ENCODE measurements at places on chromosomes 4 and X.

GRCh38 chr4:89129080-89129640 is 17.8 kb downstream of the TIGD2 start:
- no peak for DNase-seq

DNA sequence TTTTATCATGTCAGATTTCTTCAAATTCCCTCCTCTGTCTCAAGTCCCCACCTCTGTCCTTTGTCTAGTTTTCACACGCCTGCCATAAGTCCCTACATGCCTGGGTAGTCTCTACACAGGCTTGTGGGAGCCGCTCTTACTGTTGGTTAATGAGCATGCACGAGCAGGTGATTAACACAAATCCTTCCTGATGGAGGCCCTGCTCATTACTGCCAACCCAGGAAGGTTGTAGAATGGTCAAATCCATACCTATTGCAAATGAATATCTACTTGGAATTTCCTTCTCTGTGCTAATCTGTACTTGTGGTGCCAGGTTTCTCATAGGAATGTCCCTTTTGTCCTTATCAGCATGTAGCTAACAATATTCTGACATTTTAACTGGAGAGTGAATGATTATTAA is 208.4 kb upstream of the HDX start:
- DNase-seq, result peak; percentile 52

- DNase-seq, result no peak
These were observed 455.0 kb downstream of the STIM2 start for GRCh38 chr4:27315625-27316024.

DNA sequence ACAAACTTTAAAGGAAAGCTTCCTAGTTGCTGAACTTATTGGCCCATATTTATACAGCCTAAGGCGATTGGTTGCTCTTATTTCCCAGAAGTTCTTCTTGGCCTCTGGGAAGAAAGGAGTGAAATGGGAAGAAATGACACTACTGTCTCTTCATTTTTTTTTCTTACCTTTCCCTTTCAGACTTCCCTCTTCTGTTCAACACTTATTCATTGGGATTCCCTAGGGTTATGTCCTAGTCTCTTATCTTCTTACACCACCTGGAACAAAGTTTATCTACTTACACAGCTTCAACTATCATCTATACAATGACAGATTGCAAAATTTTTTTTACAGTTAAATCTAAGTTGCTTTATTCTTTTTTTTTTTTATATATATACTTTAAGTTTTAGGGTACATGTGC is 68.0 kb downstream of the SNX12 start:
- no peak for DNase-seq

- DNase-seq, result peak; percentile 10
These were observed 252.4 kb upstream of the FAT4 start for GRCh38 chr4:125062115-125063050.

- no peak for DNase-seq
These were observed 311.9 kb upstream of the RASGEF1B start for GRCh38 chr4:81783558-81783957.

DNA sequence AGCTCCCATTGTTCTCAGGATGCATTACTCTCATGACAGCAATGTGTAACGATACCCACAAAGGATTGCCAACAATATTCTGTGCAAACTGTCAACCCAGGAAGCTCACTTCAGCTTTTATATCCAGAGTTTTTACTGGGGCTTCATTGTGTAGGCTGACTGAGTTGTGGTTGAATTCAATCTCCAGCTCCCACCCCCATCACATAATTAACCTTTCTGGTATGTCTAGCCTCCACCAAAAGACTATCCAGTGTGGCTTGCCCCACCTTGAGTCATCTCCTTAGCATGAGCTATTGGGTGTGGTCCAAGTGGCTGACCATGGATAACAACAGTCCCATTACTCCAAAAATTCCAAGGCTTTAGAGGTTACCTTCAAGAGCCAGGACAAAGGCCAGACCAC is 17.7 kb upstream of the TAB3 start:
- no peak for DNase-seq

DNA sequence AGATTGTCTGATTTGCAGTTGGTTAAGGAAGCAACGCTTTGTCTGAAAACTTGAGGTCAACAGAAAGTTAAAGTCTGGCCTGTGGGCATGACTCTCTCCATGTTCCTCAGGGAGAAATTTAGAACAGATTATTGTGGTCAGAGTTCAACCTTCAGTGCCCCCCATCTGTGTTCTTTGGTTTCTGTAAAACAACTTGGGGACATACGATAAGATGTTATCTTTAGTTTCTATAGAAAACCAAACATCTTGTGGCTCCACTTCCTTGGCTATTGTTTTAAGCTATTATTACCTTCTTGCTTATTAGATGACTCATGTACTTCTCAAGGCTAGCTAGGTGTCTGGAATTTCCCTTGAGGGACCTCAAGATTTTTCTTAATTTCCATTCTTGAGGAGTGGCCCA is 507.7 kb downstream of the PDHA2 start:
- no peak for DNase-seq

DNA sequence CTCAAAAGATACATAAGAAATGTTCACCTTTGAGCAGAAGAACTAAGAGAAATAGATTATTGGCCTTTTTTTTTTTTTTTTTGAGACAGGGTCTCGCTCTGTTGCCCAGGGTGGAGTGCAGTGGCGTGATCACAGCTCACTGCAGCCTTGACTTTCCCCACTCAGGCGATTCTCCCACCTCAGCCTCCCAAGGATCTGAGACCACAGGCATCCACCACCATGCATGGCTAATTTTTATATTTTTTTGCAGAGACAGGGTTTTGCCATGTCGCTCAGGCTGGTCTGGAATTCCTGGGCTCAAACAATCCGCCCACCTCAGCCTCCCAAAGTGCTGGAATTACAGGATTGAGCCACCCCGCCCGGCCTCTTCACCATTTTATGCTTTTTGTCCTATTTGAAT is 2.9 kb upstream of the TLR6 start:
- no peak for DNase-seq

DNA sequence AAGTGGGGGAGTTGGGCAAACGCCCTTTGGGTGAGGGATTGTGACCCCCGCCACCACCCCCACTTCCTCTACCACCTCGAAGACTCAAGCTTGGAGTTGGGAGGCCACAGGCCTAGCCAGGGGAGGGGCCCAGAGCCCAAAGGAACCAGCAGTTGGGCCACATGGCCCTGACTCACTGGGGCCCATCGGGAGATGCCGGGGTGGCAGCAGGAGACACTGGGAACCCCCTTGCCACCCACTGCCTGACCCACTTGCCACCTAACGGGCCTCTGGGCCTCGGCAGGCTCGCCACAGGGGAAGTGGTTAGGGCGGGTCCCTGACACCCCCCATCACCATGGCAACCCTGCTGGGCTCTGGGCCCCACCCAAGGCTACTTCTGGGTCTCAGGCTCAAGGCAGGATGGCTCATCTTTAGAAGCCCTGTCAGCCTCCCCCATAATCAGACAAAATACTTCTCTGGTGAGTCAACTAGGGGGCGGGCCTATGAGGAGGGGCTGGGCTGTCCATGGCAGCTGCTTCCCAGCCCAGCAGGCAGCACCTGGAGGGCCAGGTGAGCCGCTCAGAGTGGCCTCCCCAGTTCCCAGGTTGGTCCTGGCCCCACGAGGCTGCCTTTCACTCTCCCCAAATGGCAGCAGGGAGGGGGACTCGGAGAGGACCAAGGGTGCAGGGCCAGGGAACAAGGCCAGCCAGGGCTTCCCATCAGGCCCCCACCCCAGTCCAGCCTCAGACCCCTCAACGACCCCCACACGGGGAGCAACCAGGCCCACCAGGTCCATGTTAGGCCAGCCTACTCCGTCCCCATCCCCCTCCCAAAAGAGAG is 5.6 kb downstream of the FLNA start:
- peak; percentile 86 for DNase-seq

GRCh38 chrX:72027024-72027913 is 104.4 kb downstream of the RTL5 start:
- no peak for DNase-seq

GRCh38 chr4:81152839-81153713 is 61.9 kb downstream of the PRKG2 start:
- DNase-seq, result no peak

- DNase-seq, result no peak
These were observed 113.0 kb upstream of the TLR3 start for GRCh38 chr4:185955826-185956543.

- no peak for DNase-seq
These were observed 415.0 kb downstream of the CFAP47 start for GRCh38 chrX:36334572-36334971.

GRCh38 chrX:154515090-154515965 is 704 bp downstream of the FAM3A start:
- DNase-seq, result no peak

DNA sequence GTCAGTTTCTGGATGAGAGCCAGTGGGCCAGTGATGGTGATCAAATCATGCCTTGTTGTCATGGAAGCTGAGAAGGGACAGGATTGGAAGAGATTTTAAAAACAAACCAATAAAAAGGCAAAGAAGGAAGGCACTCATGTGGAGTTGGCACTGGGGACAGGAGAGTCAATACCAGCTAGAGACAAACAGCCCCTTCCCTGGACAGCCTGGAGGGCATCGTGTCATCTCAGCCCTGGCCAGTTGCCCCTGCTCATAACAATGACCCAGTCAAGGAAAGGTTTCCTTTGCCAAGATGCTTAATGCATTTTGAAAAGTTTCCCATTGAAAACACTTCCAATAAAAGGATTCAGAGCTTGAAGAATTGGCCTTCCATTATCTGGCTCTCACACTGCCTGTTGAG is 55.5 kb downstream of the SCML1 start:
- no peak for DNase-seq

GRCh38 chr4:27049239-27049829 is 188.7 kb downstream of the STIM2 start:
- DNase-seq, result no peak

DNA sequence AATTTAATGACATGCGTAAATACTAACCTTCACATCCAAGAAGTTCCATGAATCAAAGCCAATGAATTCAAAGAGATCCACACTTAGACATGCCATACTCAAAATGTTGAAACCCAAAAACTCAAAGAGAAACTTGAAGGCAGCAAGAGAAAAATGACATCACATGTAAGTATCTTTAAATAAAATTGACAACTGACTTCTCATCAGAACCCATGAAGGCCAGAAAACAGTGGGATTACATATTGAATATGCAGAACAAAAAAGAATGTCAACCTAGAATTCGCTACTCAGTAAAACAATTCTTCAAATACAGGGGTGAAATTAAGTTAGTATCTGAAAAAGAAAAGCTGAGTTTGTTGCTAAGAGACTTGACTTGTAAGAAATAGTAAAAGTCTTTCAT is 953.9 kb upstream of the HS3ST1 start:
- DNase-seq, result no peak

GRCh38 chrX:85561231-85561630 is 181.8 kb upstream of the POF1B start:
- peak; percentile 13 for DNase-seq

- no peak for DNase-seq
These were observed 45.9 kb upstream of the PGRMC2 start for GRCh38 chr4:128333309-128334018.

GRCh38 chr4:96913441-96914080 is 1073.7 kb downstream of the PDHA2 start:
- DNase-seq, result peak; percentile 45

- no peak for DNase-seq
These were observed 1664.6 kb upstream of the ADGRL3 start for GRCh38 chr4:59535541-59535940.

DNA sequence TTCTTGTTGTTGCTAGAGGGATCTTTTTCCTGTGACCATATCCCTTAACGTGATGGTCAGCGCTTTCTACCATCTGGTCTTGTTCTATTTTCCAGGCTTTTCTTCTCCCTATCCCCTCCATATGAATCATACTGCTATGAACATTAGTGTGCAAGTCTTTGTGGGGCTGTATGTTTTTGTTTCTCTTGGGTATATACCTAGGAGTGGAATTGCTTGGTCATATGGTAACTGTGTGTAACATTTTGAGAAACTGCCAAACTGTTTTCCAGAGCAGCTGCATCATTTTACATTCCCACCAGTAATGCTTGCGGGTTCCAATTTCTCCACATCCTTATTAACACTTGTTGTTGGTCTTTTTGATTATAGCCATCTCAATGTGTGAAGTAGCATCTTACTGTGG is 121.4 kb downstream of the SPRY1 start:
- DNase-seq, result no peak

DNA sequence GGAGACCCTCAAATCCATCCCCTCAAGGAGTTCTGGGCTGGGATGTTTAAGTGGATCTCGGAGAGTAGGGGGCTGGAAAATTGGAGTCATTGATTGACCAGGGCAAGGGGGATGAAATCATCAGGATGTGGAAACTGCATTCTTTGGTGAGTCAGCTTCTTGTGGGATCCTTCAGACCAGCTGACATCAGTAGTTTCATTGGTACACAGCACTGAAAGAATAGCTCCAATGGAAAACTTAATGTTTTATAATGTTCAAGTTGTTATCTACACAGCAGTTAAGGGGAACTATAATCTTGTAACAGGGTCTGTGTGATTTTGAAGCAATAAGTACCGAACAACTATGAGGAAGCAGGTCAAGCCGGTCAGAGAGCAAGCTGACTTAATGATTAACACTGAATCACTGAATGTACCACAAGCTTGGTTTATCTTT is 506.1 kb downstream of the RPA4 start:
- DNase-seq, result peak; percentile 69

GRCh38 chr4:22414833-22415232 is 101.0 kb downstream of the ADGRA3 start:
- no peak for DNase-seq

DNA sequence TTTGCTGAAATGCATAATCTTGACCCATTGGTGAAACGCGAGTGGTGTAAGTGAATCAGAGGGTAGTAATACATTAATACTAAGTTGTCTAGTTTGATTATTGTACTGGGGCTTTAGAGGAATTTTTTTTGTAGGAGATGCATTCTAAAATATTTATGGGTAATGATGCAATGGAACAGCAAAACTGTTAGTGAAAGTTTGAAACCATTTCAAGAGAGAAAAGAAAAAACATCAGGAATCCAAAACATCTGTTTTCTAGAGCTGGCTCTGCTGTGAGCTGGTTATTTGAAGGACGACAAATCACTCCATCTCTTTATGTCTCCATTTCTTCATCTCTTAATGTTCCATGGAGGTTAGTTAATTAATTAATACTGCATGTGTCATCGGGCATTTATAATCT is 351.9 kb upstream of the FAT1 start:
- no peak for DNase-seq

DNA sequence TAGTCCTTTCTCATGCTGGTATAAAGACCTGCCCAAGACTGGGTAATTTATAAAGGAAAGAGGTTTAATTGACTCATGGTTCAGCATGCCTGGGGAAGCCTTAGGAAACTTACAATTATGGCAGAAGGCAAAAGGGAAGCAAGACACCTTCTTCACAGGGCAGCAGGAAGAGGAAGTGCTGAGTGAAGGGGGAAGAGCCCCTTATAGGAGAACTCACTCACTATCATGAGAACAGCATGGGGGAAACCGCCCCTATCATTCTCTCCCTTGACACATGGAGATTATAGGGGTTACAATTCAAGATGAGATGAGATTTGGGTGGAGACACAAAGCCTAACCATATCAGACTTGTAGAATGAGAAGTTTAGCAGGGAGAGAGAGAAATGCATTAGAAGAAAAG is 373.3 kb upstream of the DIAPH2 start:
- DNase-seq, result peak; percentile 40
